ENCODE measurements at places on chromosomes 7 and 10.
A peak's percentile ranks its signal among the peaks of the same experiment; 100 is the strongest.

DNA sequence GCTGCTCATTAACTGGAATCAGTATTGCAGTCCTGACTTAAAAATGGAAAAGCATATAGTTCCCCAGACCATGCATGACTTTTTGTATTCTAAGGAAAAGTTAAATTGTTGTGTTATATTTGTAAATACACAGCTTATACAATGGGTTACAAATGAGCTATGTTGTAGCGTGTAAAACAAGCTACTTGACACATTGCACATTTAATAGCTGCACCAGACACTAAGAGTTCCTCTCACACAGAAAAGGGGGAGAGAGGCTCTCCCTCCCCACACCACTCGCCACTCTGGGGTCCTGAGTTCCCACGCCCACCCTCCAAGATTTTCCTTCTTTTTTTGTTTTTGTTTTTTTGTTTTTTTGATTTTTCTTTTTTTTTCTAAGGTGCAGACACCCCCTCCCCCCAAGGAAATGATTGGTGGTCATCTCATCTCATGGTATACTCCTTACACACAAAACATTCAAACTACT, 6.3 kb downstream of the KLF6 start:
- no peak for DNase-seq

GRCh38 chr7:1068619-1069018, 19.3 kb upstream of the GPER1 start:
- no peak for DNase-seq

- no peak for DNase-seq
Observed at GRCh38 chr10:24209432-24209771, 464 bp downstream of the KIAA1217 start.

DNA sequence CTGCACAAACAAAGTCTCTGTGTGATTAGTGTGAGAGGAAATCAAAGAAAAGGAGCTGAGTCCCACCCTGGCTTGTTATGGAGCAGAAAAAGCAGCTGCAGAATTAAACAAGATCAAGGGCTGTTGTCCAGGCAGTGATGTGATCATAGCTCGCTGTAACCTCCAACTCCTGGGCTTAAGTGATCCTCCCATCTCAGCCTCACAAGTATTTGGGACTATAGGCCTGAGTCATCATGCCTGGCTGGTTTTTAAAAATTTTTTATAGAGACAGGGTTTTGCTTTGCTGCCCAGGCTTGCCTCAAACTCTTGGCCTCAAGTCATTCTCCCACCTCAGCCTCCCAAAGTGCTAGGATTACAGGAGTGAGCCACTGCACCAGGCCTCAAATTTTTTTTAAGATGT, 88.9 kb downstream of the IPMK start:
- DNase-seq, result no peak

DNA sequence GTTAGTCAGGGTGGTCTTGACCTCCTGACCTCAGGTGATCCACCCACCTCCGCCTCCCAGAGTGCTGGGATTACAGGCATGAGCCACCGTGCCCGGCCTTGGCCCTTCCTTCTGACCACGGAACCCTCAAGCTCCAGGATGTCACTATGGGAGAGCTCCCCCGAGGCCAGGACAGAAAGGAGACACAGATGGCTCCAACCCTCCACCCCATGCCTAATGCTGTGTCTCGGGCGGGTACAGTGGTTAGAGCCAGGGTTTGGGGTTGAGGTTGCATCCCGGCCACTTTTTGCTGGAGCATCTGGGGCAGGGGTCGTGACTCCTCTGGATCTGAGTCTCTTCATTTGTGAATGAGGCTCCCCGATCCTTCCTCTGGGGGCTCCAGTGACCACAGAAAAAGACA, 8.1 kb downstream of the MYL10 start:
- no peak for DNase-seq

DNA sequence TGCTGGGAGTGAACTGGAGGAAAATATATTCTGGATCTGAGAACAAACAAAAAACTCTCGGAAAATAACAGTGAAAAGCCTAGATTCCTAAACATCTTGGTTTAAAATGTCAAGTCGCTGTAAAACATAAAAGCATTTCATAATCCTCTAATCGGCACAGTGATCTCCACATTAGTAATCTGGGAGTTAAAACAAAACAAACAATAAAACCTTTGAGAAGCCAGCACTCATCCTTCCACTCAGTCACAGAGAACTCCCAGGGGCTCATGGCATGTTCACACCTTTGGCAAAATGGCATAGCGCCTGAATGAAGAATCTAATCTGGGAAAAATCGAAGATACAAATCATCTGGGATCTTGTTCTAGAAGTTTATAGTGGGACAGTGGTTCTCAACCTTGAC, 24.1 kb upstream of the HPS1 start:
- no peak for DNase-seq

DNA sequence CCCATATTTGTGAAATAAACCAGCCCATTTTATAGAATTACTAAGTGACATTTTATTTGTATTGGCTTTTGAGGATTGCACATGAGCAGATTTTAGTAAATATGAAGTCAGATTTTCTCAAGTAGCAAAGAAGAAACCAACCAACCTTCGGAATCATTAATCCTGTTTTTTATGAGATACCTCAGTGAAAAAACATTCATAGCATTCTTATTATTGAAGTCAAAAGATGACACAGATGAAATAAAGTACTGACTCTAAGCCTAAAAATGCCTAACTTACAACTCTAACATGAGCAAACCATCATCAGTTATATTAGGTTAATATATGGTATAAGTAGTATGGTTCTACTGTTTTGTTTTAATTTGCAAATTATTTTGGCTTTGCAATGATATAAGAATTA, 59.9 kb upstream of the AGBL3 start:
- DNase-seq, result no peak

DNA sequence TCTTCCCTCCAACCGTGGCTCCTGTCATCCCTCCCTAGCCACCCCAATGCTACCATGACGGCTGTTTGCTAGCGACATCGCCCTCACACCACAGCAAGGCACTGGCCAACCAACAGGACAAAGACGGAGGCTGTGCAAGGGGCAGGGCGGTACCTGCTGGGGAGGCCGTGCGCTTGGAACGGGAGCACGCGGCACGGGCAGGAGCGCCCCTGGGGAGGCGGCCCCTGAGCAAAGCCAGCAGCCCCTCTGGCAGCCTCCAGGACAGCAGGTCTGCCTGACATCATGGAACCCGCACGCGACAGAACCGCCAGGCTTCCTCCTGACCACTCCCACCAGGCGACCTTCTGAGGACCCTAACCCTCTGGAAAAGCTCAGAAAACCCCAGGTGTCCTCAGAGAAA, 12.7 kb downstream of the MAD1L1 start:
- DNase-seq, result no peak

- no peak for DNase-seq
Observed at GRCh38 chr10:74332398-74332797, 181.4 kb downstream of the ADK start.

GRCh38 chr10:57983281-57983791, 284.4 kb downstream of the IPMK start:
- no peak for DNase-seq

DNA sequence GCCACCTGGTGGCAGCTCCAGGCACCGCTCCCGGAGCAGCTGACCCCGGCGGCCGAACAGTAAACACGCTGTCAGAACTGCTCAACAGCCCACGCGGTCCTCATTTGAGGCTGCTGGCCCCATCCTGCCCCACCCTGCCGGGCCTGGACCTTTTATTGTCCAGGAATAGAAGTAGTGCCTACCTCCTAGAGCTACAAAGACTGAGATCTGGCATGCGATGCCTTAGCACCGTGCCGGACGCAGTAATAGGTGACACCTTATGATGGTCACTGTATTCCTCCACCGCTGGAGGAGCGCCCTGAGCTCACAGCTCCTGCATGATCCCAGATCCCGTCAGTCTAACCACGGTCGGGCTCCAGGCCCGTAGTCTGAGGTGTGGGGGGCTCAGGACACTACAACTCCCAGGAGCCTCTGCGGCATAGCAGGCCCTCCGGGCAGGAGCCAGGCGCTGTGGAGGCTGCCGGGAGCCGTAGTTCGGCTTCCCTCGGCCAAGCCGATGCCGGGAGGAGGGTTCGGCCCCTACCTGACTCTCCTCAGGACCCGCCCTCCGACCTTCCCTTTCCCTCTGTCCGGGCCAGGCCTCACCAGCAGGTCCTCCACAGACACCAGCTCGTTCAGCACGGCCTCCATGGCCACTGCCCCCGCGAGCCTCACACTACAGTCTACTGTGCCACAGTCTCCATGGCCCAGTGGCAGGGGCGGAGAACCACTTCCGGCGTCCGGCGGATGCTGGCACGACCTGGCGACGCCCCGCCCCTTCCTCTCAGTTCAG, at the start of gene FIS1:
FIS1 (minus strand) TSS at position 707 of the 772 bp plus-strand sequence; CDS start at position 630, 77 bp downstream.
- peak; percentile 79 for DNase-seq

- no peak for DNase-seq
Observed at GRCh38 chr7:157470017-157470322, 133.2 kb downstream of the DNAJB6 start.
